ENCODE measurements at places on chromosomes 13 and 19.

- no peak for DNase-seq
These were observed 10.3 kb downstream of the FKBP8 start for GRCh38 chr19:18533058-18533457.

DNA sequence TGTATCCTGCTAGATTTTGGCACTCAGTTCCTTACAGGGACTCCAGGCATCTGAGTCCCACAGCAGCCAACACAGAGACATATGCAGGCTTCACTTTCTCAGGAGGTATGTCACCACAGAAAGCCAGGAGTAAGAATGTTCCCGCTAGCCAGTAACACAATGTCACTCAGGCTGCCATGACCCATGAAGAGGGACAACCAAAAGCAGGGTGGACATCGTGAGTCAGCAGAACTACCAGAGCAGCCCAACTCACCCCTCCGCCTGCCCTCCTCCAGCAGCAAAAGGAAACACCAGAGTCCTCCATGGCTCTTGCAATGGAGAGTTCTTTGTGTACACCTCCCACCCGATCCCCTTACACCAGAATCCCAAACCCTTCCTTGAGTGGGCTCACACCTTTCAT lies 95.4 kb downstream of the CRYL1 start:
- no peak for DNase-seq

- DNase-seq: no peak
These were observed 14.3 kb downstream of the MISP start for GRCh38 chr19:765179-765738.

DNA sequence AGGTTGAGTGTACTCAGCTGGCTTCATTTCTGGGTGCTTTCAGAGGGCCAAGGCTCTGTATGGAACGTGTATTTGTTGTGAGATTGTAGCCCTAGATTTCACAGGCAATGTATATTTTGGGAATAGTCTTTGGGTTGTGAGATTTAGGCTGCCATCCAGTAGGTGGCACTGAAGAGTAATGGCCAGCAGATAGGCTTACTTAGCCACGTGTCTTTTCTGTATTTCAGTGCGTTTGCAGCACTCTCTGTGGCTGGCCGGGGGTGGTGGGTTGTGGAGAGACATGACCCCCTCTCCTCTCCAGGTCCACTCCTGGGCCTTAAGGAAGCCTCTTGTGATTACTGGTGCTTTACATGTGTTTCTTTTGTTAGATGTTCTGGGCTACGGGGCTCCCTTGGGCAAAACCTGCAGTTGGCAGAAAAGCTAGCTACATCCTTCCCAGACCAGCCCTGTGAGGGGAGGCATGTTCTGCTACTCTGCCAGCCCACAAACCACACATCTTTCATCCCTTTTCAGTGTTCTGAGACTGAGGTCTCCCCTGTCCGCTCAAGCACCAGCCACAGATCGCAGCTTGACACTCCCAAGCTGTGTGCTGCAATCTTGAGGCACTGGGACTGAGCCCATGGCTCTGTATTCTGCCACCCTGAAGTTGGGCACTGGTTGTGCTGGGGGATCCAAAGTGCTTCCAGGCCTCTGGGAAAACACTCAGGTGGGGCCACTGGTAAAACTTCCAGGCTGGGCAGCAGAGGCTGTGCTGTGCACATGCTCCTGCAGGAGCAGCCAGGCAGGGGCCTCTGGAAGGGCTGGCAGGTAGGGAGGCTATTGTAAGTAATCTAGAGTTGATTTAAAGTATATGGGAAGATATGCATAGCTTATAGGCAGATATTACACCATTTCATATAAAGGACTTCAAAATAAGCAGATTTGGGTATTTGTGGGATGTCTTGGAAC lies 1096.8 kb upstream of the PCDH20 start:
- DNase-seq: peak; percentile 1

GRCh38 chr19:2733930-2734588 lies 5.8 kb downstream of the SLC39A3 start:
- no peak for DNase-seq

- DNase-seq: no peak
These were observed 141.3 kb downstream of the FGF9 start for GRCh38 chr13:21812192-21812626.

DNA sequence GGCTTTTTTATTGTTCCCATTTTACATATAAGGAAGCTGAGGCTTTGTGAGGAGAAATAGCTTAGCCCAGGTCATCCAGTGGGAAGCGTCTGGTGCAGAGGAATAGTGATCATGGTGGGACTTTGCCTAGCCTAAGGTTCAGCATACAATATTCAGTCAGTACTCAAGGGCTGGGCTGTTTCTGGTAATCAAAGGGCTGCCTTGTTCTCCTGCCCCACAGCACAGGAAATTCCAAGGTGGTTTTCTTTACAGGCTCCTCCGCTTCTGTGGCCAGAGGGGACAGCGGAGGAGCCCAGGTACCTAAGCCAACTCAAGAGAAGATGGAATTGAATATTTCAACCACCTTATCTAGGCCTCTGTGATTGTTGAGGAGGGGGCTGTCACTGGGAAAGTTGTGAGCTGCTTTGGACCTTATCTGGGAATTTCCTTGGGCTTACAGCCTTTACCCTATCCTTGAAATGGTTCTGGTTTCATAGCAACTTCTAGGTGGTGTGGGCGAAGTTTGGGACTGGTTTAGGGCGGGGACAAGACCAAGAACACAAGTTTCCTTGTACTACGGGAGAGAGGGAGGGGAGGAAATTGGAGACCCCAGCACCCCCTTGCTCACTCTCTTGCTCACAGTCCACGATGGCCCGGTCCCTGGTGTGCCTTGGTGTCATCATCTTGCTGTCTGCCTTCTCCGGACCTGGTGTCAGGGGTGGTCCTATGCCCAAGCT lies at the start of gene MIA:
Gene MIA (plus strand): TSS at position 606 of the 716 bp plus-strand sequence. CDS start 22 bp downstream, at position 628.
- no peak for DNase-seq

GRCh38 chr19:953445-954271 lies 27.8 kb downstream of the ARID3A start:
- DNase-seq: no peak

GRCh38 chr13:60134376-60134775 lies 29.4 kb downstream of the DIAPH3 start:
- no peak for DNase-seq

GRCh38 chr19:7681340-7682174 lies 924 bp downstream of the TRAPPC5 start:
- peak; percentile 82 for DNase-seq

DNA sequence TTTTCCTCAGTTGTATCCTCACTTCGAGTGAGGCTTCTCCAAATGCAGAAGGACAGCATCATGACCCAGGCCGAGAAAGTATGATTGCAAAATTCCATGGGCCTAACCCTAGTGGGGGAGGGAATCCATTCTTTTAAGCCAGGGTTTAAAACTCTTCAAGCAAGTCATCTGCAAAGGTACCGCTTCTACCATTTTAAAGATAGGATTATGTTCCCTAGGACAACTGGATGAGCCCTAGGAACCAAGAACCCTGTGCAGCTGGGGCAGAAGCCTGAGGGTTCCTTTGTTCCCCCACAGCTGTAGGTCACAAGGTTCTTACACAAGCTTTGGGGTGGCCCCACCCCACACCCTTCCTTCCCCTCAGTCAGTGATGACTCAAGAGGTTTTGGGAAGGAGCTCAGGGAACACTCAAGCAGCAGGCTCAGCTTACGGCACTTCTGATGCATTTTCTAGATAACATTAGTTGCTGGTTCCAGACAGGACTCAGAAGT lies 13.5 kb downstream of the ARL11 start:
- peak; percentile 54 for DNase-seq

- no peak for DNase-seq
These were observed 75.4 kb upstream of the GPR183 start for GRCh38 chr13:99382428-99383133.

GRCh38 chr13:98619556-98619955 lies 42.6 kb upstream of the STK24 start:
- DNase-seq: no peak

- no peak for DNase-seq
These were observed 2.2 kb upstream of the CYP4F22 start for GRCh38 chr19:15506074-15506571.

DNA sequence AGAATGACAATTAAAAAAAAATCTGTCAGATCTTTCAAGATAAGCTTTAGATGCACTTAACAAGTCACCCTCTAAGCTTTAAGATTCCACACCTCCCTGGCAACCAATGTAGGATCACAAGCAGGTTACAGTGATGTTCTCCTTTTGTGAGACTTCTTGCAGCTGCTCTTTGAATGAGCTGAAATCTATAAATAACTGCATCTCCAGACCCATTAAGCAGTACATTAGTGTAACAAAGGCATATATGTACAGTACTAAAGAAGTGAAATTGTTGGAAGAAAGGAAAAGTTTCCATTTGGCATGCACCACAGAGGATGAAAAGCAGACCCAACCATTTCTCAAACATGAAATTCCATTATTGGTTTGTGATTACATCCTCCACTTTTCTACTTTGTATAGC lies 364.7 kb downstream of the ENOX1 start:
- DNase-seq: no peak

GRCh38 chr19:52722062-52723003 lies 12.5 kb downstream of the ZNF611 start:
- DNase-seq: peak; percentile 78

DNA sequence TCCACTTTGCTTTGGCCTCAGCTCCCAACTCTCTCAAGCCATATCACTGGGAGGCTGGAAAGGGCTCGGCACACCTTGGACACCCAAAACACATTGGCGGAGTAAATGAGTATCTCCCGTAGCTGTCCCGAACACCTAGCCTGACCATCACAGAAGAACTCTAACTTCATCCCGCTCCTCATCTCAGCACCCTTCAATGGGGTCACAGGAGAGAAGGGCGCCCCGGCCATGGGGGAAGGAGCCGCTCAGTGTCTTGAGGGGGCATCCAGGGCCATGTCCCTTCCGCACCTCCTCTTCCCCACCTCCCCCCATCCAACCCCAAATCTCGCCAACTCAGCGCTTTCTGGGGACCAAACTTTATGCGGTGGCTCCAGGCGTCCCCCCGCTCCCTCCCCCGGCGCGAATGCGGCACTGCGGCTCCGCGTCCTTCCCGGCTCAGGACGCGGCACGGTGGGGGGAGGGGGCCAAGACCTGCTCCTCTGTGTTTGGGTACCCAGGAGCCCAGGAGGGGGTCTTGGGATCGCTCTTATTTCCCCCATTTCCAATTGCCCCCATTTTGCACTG lies 3.0 kb downstream of the KCNC3 start:
- no peak for DNase-seq

- DNase-seq: no peak
These were observed 3.6 kb downstream of the UQCR11 start for GRCh38 chr19:1601613-1602064.

All from dermis blood vessel endothelial cell (primary cell).